ENCODE measurements at places on chromosomes 5 and 9.
A peak's percentile ranks its signal among the peaks of the same experiment; 100 is the strongest.

GRCh38 chr9:76988941-76989340 lies 30.5 kb upstream of the FOXB2 start:
- DNase-seq = no peak

GRCh38 chr5:80569961-80570786 lies at the start of gene ANKRD34B:
TSS of gene ANKRD34B (minus strand) at chr5:80570280. CDS start at chr5:80560019, 10,261 bp downstream.
- DNase-seq = no peak

- DNase-seq = no peak
These were observed 26.2 kb downstream of the SLC12A2 start for GRCh38 chr5:128109766-128110165.

DNA sequence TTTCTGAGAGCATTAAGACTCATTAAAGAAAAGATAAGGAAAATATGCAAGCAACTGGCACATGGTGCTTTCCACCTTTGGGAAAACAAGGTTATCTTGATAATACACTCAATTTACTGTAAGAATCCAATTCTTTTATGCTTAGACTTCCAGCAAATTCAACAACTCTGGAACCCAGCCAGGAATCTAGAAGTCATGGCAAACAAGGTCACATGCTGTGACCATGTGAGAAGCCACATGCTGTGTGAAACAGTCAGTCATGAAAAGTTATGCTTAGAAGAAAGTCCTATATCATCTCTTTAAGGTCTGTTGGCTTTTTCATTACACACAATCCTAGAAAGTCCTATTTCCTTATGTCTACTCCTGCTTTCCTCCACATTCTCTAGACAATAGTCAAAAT lies 581.8 kb upstream of the C9orf72 start:
- DNase-seq = no peak

DNA sequence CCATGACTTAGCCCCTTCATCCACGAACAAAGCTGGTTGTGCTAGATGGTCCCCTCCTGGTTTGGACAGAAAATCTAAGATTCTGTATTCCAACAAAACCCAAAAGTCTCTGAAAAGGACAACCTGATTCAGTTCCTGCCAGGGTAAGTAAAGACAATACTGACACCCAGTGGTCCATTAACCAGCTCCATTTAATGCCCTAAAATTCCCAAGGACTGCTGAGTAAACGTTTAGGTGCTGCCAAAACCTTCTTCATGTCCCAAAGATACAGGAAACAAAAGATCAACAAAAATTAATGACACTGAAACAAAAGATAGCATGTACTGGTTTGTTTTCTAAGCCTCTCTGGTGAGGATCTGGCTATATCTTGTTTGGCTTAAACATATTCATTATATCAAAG lies 25.3 kb upstream of the PPP1R2B start:
- no peak for DNase-seq

- DNase-seq = no peak
These were observed 70.3 kb upstream of the ASTN2 start for GRCh38 chr9:117485176-117485575.

DNA sequence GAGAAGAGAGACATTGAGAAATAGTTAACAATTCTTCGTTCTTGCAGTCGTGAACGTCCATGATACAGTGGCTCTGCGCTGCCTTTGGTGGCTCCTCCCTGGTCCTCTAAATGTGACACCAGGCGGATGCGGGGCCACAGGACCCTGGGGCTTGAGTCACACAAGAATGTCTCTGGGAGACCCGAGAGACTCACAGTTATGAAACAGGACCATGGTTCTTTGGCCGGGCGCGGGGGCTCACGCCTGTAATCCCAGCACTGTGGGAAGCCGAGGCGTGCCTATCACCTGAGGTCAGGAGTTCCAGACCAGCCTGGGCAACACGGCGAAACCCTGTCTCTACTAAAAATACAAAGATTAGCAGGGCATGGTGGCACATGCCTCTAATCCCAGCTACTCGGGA lies 767 bp upstream of the ZDHHC11 start:
- DNase-seq = no peak

- DNase-seq = no peak
These were observed 241.9 kb upstream of the TLE4 start for GRCh38 chr9:79329861-79330260.

GRCh38 chr5:9173281-9174048 lies 372.4 kb downstream of the SEMA5A start:
- peak; percentile 87 for DNase-seq

- no peak for DNase-seq
These were observed 47.2 kb upstream of the RPL26L1 start for GRCh38 chr5:172911976-172912375.

GRCh38 chr9:134978272-134978671 lies 60.6 kb upstream of the FCN1 start:
- no peak for DNase-seq

GRCh38 chr5:154367101-154367500 lies 78.7 kb upstream of the SAP30L start:
- DNase-seq = no peak

DNA sequence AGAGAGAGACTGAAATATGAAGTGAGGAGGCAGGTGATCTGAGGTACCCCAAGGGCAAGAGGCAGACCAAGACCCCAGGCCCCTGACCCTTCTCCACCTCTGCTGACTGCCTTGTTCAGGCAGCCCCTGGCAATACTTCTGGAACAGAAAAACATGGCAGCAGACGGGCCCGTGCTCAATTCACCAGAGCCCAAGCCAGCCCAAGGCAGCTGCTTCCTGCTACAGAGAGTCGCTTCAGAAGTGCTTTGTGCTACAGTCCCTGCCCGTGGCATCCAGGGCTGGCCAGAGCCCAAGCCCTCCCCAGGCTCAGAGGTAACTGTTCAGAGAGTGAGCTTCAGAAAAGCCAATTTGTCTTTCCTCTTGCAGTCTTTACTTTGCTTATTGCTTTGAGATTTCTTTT lies 151.4 kb upstream of the FSTL4 start:
- DNase-seq = no peak

DNA sequence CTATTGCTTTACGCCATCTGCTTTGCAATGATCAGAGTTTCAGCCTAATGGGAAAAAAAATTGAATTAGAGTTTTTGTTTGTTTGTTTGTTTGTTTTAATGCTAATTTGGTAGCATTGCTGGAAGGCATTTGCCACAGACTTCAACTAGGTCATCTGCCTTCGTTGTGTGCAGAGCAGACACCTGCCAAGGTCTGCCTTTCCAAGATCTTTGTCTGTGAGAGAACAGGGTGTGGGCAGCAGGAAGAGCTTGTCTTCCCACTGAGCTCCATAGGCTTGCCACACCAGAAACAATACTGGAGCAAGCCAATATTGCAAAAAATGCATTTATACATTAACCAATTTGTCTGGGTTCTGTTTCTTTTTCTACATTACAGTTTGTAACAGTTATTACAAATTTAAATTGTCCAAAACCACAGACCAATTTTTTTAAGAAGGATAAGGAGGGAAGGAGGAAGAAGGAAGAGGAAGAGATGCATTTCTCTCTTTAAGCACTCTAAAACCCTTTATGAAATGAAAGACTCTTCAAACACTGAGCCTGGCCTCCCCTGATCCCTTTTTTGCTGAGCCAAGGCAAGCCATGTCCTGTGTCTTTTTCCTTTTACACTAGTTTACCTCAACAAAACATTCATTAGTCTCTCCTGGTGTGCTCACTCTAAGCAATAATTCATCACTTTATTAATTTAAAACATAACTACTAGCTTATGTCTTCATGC lies 210.5 kb downstream of the SNX18 start:
- no peak for DNase-seq

GRCh38 chr5:173210877-173211276 lies 24.1 kb downstream of the NKX2-5 start:
- no peak for DNase-seq

GRCh38 chr9:130835441-130836298 lies 616 bp downstream of the ABL1 start:
- no peak for DNase-seq

DNA sequence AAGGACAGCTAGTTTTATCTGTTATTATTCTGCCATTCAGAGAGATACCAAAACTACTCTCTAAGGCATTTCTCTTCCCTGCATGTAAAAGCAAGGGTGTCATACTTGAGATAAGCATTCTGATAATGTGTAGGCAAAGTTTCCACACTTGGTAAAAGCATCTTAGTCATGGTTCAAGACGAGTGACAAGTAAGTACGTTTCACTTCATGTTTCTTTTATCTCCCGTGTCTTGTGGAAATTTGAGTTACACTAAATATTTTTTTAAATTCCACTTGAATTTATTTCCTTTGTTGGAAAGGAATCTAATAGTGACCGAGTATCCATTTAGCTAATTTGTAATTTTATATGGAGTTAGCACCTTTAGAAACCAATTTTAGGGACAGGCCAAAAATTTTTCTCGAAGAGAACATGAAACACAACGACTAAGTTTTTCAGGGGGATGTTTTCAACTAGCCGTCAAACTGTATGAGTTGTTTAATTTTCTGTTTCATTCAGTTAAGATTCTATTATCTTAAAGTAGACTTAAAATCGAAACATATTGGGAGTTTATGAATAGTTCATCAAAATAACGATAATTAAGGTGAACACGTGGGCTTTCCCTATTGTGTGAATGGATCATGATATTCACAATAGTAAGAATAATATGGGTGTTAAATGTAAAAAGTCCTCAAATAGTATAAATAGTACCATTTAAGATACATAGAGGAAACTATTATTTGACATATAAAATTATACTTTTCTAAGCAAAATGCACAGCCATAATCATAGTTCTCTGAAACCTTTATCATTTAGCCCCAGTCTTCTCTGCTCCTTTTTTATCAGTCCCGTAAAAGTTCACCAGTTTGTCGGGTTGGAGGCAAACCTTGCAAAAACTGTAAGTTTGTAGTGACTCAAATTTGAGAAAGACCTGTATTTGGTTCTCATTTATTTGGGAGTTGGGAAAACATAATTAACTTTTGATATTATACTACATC lies 1.6 kb downstream of the RFESD start:
- DNase-seq = no peak

- no peak for DNase-seq
These were observed 58.3 kb downstream of the MFAP3 start for GRCh38 chr5:154097031-154097430.

GRCh38 chr9:87543251-87543650 lies 45.6 kb downstream of the DAPK1 start:
- DNase-seq = no peak

DNA sequence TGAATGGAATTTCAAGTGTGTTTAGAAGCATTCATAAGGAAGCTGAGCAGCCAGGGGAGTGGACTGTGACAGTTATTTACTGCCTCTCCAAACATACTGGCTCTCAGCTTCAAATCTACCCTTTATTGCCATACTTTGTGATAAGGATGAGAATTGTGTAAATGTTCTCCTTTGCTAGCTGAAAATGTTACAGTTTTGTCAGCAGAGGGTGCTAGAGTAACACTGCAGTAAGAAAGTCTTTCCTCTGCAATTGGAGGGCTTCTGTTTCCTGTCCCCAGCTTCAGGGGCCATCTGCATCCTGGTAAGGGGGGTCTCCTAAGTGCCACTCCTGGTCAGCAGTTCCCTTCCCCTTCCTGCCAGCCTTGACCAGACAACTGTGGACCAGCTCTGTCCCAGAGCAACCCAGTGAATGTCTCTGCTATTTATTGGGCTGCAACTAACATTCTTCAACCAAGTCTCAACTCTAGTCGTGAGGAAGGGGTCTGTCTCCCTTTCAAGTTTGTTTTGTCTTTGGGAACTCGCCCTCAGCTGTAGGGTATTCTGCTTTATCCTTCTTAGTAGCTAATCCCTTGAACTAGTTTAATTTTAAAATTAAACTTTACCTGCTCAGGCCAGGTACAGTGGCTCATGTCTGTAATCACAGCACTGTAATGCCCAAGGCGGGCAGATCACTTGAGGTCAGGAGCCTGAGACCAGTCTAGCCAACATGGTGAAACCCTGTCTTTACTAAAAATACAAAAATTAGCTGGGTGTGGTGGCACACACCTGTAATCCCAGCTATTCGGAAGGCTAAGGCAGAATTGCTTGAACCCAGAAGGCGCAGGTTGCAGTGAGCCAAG lies 45.3 kb downstream of the RAPGEF6 start:
- DNase-seq = peak; percentile 20

- DNase-seq = no peak
These were observed 20.0 kb upstream of the GRPEL2 start for GRCh38 chr5:149325166-149325735.

DNA sequence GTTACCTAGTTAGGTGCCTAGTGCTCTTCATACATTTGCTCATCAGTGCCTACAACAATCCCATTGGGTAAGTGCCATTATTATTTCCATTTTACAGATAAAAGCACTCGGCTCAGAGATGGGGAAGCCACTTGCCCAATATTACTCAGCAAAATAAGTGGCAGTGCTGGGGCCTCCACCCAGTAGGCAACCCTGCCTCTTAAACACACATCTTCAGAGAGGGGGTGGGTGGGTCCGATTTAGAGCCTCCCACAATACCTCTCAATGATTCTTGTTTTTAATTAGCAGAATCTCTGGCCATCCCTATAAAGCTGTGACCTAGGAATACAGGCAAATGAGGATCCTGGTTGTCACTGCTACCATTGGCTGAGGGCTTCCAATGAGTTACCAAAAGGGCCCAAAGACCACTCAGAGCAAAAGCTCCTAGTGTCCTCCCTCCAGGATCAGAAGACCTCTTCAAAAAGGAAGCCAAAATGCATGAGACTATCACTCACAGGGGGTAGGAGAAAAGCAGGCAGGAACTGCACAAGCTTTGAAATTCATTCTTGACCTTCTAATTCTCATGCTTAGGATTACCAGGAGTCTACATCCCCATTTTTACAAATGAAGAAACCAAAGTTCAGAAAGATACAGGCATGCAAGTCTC lies 36.1 kb upstream of the UBE2D2 start:
- no peak for DNase-seq

DNA sequence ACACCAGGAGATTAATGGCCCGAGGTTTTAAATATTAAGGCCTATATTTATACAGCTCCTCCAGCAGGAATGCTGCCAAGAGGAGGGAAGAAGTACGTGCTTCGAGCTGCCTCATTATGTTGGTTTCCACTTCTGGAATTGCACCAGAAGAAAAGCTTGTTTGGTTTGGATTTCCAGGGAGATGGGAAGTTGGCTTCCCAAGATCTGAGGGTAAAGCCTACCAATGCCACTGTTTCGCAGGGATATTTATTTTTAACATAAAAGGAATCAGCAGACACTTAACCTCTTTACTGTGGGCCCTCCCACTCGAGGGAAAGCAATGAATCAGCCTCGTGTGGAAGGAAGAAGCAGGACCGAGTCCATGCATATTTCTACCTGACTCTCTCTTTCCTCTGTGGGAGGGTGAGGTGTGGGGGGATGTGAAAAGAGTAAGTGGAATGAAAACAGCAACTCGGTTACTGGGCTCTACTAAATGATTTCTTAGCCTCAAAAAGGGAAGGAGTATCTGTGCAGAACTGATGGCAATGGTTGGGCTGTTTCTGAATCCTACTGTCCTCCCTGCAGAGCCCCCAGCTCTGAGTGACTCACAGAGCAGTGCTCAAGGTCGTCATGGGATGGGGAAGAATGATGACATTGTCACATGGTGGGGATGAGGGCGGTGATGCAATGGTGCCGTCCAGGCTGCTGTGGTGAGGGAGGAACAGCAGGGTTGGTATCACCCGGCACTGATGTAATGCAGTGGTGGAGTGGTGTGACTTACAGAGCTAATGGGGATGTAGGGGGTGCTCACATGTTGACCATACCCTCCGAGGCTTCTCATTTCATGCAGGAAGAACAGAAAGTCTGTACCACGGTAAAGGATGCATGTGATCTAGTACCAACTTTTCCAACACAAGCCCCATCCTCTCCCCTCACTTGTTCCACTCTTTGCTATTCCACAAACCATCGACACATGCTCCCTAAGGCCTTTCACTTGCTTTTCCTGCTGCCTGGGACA lies 215.0 kb upstream of the PANK3 start:
- DNase-seq = no peak
